ENCODE measurements at places on chromosomes 4 and X.

DNA sequence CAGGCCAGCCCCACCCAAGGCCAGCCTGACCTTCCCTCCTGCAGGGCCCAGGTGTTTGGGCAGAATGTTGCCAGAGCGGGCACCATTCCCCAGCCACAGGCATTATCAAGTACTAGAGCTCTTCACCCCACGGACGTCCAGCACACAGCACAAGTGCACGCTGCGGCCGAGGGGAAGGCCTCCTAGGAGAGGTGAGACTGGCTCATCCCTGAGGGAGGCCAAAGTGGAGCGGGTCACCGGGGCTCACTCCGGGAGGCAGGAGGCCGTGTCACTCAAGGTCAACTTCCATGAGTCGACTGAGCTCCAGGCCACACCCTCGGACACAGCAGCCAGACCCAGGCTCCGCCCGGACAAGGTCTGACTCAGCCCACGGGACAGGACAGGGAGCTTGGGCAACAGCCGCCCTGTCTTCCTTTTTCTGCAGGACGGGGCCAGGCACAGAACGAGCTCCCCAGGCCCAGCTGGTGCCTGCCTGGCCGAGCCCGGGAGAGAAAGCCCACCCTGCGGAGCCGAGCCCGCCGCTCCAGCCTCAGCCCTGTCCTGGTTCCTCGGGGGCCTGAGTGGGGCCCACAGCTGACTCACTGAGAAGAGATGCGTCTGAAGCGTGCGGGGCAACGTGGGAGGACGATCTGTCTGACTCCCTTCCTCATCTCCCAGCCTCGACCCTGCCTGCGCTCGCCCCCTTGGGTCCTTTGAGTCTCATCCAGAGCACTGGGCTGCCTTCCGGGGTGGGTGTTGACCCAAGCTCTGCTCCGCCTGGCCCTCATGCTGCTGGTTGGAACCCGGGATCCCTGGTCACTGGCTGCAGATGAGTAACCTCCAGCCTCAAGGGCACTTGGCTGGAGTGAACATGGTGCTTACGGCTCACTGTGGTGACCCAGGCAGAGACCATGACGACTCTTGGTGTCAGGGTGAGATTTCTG lies 1.6 kb downstream of the SLC49A3 start:
- DNase-seq: no peak

- DNase-seq: no peak
Observed at GRCh38 chr4:12880844-12881243, 603.3 kb downstream of the RAB28 start.

DNA sequence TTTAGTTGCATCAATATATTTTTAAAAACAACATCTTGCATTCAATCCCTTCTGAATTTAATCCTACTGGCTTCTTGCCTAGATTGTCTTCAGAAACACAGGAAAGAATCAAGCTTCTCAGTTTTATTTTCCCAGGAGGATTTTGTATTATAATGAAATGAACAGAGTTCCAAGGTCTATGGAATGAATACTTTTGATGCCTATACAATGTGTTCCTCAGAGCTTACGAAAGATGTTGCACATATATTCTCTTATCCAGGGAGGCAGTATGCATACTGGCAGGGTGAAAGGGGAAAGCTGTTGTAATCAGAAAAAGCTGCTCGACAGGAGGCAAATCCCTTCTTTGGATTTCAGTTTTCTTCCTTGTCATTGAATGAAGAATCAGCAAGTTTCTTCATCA lies 8.8 kb downstream of the TMPRSS11D start:
- DNase-seq: no peak

DNA sequence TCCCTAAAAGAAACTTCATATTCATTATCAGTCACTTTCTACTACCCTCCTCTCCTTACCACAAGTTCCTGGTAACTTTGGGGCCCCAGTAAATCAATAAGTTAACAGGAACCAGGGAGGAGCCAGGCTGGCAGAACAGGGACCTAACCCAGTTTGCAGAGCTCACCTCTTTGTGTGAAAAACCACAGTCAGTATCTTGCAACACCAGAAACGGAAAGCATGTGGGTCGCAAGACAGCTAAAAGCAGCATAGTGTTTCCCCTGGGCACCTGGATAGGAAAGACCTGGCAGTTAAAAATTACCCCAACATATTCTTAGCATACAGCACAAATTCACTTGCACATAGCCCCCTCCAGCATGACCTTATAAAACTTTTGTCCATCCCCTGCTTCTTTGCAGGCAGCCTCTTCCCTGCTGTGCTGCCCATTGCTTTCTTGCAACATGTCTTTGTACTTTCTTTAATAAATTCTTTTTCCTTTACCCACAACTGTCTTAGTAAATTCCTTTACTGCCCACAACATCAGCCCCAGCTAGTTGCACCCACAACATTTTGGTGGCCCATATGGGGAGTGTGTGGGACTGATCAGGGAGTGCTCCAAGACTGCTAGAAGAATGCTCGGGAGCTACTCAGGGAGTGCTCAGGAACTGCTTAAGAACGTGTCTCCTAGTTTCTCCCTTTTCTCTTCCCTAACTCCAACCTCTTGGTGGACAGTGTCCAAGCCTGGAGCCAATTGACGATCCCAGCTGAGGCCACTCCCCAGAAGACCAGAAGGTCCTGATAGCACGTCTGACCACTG lies 83.4 kb downstream of the MSN start:
- peak; percentile 64 for DNase-seq

DNA sequence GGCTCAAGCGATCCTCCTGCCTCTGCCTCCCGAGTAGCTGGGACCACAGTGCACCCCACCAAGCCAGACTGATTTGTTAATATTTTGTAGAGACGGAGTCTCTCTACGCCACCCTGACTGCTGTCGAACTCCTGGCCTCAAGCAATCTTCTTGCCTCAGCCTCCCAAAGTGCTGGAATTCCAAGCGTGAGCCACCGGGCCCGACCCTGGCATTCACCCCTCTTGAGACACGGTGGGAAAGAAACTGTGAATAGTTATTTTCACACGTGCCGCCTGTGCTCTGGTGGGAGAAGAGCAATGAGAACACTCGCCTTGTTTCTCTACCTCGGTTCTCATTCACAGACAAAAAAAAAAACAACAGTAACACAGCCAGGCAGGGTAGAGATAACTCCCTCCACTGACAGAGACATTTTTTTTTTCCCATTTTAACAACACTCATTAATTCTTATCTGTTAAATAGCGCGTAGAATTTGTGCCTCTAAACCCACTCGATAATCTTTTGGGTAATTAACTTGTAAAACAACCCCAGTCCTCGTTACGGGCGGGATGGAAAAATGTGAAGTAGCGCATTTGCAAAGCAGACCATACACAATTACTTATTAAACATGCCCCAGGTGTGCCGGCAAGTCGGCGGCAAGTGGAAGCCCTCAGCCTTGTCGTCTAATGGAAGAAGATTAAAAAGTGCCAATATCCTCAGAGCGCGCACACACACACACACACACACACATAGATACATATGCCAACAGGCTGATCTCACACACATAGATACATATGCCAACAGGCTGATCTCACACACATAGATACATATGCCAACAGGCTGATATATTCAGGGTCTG lies 103.3 kb downstream of the DHRSX start:
- no peak for DNase-seq

DNA sequence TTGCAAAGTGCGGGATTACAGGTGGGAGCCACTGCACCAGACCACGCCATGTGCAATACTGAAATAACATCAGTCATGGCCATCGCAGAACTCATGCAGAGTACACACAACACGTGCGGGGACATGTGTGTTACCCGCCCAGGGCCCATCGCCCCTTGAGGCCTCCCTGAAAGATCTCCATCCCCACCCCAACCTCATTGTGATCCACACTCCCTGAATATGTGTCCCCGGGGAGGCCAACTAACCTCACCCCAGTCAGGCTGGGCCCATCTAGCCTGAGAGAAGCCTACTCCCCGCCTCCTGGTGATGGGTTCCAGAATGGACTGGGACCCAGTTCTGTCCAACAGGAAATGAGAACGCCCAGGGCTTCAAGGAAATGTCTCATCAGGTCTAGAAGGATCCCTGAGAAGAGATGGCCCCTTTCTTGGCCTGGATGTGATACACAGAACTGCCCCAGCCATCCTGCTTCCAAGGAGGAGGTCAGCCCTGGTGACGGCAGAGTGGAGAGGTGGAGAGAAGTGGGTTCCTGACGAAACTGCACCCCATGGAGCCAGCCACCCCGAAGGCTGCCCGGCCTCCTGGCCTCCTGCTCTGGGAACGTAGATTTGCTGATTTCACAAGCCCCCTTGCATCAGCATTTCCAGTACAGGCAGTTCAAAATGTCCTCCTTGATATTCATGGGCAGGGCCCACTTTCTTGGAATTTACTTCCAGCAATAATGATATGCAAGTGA lies 22.5 kb upstream of the CLDN24 start:
- no peak for DNase-seq

DNA sequence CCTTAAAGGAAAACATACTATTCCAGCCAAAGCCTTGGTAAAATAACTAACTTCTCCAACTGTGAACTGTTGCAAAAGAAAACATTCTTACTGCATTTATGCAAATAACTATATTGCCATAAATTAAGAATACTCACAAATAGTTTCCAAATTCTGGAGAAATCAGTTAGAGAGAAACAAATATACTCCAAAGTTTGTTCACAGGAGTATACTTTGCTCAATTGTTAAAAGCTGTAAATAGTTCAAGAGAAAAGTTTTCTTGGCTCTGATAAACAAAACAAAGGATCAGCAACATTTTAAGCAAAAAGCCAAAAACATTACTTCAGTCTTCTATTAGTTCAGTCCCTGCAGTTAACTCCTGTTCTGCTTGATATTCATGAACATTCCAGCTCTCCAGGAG lies 83.0 kb downstream of the EIF4E start:
- no peak for DNase-seq

- DNase-seq: no peak
Observed at GRCh38 chr4:41346306-41347061, 89.8 kb downstream of the UCHL1 start.

- no peak for DNase-seq
Observed at GRCh38 chr4:120005527-120005926, 61.1 kb downstream of the MAD2L1 start.

GRCh38 chr4:184255361-184255760 lies 37.7 kb upstream of the ENPP6 start:
- no peak for DNase-seq

DNA sequence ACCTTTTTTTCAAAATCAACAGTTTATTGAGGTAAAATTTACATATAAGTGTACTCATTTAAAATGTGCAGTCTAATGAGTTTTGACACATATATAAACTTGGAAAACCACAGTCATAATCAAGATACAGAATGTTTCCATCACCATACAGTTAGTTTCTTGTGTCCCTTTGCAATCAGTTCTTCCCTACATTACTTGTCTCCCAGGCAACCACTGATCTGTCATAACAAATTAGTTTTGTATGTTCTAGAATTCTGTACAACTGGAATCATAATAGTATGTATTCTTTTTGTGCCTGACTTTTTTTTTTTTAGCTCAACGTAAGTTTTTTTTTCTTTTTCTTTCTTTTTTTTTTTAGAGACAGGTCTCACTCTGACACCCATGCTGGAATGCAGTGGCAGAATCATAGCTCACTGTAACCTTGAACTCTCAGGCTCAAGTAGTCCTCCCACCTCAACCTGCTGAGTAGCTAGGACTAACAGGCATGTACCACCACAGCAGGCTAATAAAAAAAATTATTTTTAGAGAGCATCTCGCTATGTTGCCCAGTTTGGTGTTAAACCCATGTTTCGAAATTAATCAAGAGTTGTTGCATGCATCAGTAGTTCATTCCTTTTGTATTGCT lies 26.9 kb downstream of the ARFIP1 start:
- no peak for DNase-seq

DNA sequence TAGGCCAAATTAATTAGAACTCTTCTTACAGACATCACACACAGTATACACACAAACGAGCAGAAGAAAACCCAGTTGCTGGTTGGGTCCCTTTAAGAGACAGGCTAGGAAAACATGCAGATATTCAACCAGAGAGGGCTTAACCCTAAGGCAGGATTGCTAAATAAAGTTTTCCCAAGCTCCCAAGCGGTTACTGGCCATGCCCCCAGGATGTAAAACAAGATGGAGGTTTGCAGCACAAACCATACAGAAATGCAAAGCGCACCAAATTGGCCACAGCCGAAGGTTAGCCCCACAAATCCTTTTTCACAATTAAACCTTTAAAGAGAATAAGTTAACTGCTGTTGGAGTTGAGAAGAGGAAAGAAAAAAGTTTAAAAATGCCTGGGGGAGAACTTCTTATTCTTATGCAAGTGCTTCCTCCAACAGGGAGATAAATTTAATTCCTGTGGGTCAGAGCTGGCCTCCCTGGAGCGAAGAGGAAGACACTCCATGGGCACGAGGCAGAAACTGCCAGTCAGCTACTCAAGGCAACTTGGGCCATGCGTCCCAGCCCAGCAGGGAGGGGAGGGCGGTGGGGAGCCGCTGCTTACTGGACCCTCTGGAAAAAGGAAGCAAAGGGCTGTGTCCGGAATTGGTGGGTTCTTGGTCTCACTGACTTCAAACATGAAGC lies 167.6 kb upstream of the ARSJ start:
- no peak for DNase-seq

GRCh38 chrX:102154900-102155805 lies 624 bp downstream of the BEX5 start:
- DNase-seq: peak; percentile 9

DNA sequence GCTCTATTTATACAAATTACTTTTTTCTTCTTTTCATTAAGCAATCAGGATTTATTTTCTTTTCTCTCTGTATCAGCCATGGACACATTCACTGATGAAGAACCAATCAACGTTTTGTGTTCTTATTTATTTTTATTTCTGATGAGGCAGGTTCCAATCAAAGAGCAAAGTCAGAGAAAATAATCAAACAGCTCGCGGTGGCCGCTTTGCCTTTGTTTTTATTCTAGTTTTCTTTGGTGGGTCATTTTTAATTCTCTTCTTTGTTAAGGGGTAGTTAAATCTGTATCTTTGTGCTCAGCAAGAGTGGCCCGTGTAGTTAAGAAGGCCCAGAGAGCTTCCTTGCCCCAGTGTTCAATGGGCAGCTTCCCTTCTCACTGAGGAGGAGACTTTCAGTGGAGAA lies 71.4 kb downstream of the FBXO8 start:
- no peak for DNase-seq

DNA sequence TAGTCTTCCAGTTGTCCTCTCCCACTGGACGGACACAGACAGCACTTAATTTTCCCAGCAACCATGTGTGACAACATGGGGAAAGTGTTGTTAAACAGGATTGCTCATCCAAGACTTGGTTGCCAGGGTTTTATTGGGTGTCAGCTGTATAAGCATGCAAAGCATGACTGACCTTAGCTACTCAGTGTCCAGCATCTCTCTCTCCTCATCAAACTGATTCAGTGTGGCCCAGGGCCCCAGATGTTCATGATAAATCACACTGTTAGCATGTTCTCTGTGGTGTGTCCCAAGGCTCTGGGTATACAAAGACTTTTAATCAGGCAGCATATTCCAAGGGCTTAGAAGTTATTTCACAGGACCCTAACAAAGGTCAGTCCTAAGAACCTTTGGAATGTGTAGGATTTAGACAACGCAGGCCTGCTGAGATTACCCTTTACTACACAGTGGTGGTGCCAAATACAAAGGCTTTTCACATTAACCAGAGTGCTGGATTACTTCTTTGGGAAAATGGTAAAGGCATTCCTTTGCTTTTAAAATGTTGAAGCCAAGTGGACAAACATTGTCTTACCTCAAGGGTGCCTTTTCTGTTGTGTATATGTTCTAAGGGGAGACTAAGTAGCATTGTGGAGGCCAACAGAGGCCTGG lies 213.3 kb downstream of the GLUD2 start:
- DNase-seq: no peak

GRCh38 chr4:152778656-152779512 lies 646 bp downstream of the TIGD4 start:
- peak; percentile 23 for DNase-seq

All from immature natural killer cell (primary cell).